ENCODE measurements at places on chromosomes 4 and X.

DNA sequence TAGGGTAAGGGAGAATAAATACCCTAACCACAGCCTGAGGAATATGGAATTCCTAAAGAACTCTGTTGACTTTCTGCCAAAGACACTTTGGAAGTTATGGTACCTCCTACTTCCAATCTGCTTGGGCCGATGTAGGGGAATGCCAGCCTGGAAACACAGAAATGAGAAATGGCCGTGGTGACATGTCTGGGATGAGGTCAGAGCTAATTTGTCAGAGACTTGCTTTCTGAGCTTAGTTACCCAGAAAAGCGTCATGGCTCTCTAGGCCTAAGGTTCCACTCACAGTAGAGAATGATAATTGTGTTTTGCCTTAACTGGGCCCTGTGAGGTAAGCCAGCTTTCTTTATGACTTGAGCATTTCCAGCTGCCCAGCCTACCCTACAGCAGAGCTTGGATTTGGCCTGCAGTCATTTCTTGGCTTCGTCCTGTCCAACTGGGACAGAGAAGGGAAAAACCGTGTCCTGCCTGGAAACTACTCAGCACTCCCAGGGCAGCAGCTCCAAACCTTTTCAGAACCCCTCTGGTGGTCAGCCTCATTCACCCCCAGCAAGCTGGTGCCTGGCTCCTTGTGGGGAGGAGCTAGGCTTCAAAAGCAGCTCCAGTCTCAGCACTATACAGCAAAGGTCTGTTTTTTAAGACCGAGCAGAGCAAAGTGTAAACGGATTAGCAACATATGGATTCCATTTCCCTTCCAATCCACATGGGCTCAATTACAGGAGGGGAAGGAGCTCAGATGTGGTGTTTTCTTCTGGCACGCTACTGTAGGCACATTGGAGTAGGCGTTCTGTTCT, 92.3 kb downstream of the RLIM start:
- DNase-seq, result no peak

DNA sequence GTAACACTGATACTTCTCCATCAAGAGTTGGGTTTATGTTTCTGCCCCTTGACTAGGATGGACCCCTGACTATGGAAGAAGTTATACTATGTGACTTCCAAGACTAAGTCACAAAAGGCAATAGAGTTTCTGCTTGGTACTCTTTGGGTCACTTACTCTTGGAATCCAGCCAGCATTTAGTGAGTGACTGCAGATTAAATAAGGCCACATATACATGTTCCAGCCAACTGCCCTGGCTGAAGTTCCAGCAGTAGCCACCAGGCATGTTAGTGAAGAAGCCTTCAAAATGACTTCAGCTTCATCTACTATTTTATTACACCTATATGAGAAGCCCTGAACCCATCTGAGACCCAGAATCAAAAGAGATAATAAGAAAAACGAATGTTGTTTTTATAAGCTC, 524.0 kb downstream of the DMD start:
- DNase-seq, result no peak

- no peak for DNase-seq
Observed at GRCh38 chr4:53371049-53371448, 5.2 kb upstream of the SCFD2 start.

DNA sequence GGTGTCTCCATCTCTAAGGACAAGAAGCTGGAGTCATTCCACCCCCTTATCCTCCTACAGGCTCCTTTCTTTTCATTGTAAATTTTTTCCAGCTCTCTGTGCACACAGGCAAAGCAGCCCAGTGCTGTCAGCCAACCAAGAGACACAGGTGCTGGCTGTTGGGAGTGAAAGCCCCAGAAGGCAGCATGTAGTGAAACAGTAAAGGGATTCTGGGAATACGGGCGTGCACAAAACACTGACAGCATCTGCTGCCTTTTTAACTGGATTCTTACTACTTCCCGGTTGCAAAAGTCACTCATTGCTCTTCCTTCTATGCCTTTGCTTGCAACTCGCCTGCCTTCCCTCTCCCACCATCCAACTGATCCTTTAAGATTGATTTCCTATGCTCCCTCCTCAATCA, 208.6 kb upstream of the PRPS2 start:
- DNase-seq, result no peak

DNA sequence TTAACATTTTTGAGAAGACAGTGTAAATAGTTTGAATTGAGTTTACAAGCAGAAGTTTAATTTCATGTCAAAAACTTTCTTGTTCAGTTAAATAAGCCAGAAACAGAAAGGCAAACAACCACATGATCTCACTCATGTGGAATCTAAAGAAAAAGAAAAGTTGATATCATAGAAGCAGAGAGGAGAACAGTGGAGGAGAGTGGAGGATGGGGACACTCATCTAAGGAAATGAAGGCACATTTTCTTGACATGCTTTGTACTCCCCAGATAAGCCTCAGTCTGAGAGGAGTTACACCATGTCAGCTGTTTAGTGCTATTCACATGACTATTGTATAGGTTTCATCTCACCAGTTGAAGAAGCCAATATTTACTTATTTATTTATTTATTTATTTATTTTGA, 13.5 kb downstream of the SNCA start:
- no peak for DNase-seq

- no peak for DNase-seq
Observed at GRCh38 chrX:74242050-74242449, 61.9 kb upstream of the ZCCHC13 start.
